ENCODE measurements at places on chromosomes 2 and 18. TPM values are rescaled to one million over a fixed set of nuclear protein-coding genes. Genes with fewer than 3 reads are reported as not detected.

- no peak for DNase-seq
These were observed 60.5 kb downstream of the TMEM185B start for GRCh38 chr2:120162716-120163115.

Gene TXNDC2
- polyA plus RNA-seq = 0.06 TPM

Gene TMEM247
- polyA plus RNA-seq = not detected

Gene ABCG8
- polyA plus RNA-seq = not detected

- no peak for DNase-seq
These were observed 32.9 kb downstream of the RTP5 start for GRCh38 chr2:241902357-241902991.

Gene NEU2
- not detected for polyA plus RNA-seq

Gene MYO7B
- 0.06 TPM for polyA plus RNA-seq

GRCh38 chr2:147559070-147559725 is 285.6 kb upstream of the ACVR2A start:
- DNase-seq = no peak

Gene DTNA
- polyA plus RNA-seq = 7.9 TPM

Gene RNF125
- polyA plus RNA-seq = 0.05 TPM

Gene DNAH6
- 0.03 TPM for polyA plus RNA-seq

Gene CNGA3
- polyA plus RNA-seq = not detected

Gene TMEM131
- polyA plus RNA-seq = 7.8 TPM

Gene FEV
- polyA plus RNA-seq = 1.2 TPM

- DNase-seq = no peak
These were observed 7.1 kb downstream of the NEUROD1 start for GRCh38 chr2:181673173-181673572.

DNA sequence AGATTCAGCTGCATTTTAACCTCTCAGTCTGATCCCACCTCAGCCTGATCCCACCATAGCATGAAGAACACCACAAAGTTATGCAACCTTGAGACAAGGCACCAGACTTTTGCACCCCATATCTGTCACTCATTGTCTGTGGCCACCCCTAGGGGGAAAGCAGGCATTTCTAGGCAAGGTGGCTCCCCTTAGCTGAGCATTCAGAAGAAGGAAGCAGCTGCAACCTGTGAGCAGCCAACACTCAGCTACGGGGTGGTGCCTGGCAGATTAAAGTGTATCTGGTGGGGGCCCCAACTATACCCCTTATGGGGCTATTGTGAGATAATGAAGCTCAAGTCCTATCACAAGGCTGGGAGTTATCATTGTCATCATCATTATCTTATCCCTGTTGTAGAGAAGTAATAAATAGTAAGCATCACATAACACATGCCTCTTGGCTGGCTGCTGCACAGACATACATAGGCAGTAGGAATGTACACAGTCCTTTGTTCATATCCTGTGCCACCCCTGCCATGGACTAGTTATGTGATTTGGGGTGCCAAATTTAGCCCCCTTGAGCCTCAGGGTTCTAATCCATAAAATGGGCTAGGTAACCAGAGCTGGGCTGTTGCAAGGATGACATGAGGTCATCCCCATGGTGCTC is 20.6 kb upstream of the TMEM163 start:
- DNase-seq = no peak

Gene IL36B
- polyA plus RNA-seq = not detected

DNA sequence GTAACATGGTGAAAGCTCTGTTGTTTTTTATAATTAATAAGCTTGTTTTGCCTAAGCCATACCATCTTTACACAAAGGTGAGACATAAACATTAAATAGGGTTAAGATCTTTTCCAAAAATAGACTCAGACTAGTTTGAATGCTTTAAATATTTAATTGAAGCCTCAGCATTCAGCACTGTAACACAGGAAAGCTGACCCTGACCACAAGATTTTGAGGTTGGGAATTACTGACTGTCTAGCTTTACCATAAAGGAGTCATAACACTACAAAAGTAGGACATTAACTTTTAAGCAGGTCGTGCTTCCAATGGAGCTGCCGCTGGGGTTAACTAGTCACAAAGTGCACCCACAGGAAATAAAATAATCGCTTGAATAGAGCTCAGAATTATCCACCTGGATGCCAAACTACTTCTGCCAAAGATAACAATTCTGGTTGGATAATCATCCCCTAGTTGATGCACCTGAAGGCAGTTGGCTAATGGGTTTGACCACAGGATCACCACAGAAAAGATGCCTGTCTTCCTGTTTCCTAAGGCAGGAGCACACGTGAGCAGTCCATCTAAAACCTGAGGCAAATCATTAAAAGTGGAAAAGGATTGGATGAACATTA is 106.2 kb downstream of the COBLL1 start:
- DNase-seq = no peak

DNA sequence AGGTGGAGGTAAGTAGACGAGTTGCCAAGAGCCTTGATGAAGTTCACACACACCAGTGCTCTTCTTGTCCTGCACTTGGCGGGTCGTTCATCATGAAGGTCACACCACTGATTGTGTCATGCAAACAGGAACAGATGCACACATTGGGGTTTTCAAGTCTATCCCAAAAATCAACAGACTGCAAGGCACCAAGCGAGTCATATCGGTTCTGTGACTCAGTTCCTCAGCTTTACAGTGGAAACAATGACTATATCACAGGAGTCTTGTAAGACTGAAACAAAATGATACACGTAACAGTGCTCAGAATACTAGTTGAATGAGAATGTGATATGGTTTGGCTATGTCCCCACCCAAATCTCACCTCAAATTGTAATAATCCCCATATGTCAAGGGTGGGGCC is 526.9 kb upstream of the ID2 start:
- no peak for DNase-seq

DNA sequence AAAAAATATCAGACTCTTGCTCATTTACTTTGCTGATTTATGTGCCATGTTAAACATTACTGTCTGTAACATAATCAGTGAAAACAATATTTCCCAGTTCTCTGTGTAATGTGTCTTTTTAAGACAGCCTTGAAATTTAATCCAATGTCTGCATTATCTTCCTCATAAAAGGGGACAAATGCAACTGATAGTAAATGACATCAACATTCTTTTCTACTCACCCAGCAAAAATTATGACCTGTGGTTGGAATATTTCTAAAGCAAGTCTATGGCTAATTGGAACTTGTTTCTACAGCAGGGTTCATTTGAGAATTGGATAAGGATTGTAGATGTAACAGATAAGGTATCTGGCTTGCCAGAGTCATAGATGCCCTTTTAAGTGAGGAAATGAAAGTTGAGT is 34.8 kb downstream of the C1D start:
- no peak for DNase-seq

- DNase-seq = no peak
These were observed 12.0 kb downstream of the ONECUT2 start for GRCh38 chr18:57447154-57447621.

Gene IGFBP5
- polyA plus RNA-seq = 156 TPM

DNA sequence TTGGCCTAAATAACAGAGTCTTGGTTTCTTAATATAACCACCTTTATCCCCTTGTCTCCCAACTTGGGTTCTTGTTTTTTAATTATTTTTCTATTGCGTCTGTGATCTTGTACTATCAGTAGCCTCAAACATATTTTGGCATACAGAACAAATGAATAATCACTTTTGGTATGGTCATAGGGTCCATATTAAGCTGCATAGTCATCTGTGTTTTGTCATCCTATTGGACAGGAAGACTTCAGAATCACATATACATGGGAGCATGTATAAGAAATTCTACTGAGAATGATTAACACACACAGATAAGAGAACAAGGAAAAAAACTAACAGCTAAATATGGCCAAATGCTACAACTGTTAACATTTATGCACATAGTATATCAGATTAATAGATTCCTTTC is 126.0 kb downstream of the MEP1B start:
- no peak for DNase-seq
